ENCODE measurements at places on chromosomes 13 and 19.
A peak's percentile ranks its signal among the peaks of the same experiment; 100 is the strongest.

DNA sequence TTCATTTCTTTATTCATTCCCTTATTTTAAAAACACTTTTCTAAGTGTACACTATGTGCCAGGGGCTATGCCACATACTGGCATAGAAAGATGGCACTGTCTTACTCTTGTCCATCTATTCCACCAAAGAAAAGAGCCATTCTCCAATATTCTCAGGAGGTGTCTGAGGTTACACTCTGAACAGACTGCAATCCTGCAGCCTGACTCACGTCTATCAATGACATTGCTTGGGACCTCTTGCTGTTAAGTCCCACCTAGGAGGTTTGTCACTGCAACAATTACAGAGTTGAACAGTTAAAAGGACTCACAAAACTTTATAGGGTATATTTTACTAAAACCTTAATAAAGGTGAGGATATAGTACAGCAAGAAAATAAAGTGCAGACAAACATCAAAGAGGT, 512.9 kb upstream of the HTR2A start:
- no peak for DNase-seq

DNA sequence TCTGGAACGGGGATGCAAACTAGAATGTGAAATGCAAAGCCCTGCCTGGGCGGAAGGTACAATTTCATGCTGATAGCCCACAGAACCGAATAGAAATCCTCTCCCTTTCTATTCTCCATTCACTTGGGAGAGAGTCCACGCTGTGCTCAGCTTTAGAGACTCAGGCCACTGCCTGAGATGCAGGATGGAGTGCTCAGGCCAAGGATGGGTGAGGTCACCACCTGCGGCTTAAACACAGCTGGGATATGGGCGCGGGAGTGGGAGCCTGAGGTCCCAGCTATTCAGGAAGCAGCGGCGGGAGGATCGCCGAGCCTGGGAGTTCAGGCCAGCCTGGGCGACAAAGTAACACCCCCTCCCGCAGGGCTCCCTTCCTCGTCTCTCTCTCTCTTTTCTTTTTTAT, 446 bp upstream of the ZNF83 start:
- no peak for DNase-seq

GRCh38 chr19:15289673-15290072, 42.7 kb downstream of the BRD4 start:
- no peak for DNase-seq

DNA sequence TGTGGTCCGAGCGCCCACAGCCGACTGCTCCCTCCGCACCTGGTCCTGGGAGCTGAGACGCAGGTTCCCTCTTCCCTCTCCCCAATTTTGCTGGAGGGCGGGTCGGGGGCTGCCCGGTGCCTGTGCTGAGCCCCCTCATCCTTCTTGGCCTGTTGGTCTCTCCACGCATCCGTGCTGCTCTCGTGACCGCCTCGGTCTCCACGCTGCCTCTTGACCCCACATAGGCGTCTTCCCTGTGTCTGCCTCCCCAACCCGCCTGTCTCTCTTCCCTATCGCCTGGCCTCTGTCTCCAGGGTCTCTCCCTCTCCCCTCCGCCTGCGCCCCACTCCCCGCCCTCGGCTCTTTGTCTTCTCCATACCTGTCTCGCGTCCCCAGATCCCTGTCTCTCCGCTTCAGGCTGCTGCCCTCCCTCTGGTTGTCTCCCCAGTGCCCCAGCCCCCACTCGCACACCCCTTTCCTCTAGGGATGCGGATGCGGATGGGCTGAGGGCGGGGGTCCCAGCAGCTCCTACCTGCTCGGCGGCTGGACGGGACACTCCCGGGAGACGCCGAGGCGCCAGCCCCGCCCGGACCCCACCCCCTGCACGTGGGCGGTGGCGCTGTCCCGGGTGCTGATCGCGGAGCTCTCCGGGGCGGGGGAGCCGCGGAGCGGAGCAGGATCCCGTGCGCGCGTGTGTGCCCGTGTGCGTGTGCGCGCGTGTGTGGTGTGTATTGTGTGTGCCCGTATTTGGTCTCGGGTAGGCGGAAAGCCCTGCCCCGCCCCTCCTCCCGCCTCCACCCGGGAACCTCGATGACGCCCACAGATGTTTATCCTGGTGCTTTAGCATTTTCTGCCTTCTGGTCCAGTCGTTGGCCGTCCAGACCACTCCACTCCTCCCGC, at the start of gene SYT5:
SYT5 (minus strand) TSS at position 684 of the 879 bp plus-strand sequence. CDS start 1,248 bp downstream, outside the sequence.
- peak; percentile 78 for DNase-seq

DNA sequence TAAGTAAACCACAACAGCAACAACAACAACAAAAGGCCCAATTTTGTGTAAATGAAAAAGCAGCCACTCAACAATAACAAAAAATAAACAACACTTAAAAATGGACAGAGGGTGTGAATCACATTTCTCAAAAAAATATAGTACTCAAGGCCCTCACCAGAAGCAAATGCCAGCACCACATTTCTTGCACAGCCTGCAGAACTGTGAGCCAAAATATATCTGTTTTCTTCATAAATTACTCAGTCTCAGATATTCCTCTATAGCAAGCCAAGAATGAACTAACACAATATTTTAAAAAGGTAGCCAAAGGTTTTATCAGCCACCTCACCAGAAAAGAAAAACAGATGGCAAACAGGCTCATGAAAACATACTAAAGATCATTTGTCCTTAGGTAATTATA, 3.9 kb upstream of the CD33 start:
- no peak for DNase-seq

GRCh38 chr19:23986623-23987022, 71.9 kb downstream of the ZNF726 start:
- no peak for DNase-seq

GRCh38 chr13:50594276-50595051, 249.0 kb downstream of the DLEU7 start:
- peak; percentile 8 for DNase-seq

DNA sequence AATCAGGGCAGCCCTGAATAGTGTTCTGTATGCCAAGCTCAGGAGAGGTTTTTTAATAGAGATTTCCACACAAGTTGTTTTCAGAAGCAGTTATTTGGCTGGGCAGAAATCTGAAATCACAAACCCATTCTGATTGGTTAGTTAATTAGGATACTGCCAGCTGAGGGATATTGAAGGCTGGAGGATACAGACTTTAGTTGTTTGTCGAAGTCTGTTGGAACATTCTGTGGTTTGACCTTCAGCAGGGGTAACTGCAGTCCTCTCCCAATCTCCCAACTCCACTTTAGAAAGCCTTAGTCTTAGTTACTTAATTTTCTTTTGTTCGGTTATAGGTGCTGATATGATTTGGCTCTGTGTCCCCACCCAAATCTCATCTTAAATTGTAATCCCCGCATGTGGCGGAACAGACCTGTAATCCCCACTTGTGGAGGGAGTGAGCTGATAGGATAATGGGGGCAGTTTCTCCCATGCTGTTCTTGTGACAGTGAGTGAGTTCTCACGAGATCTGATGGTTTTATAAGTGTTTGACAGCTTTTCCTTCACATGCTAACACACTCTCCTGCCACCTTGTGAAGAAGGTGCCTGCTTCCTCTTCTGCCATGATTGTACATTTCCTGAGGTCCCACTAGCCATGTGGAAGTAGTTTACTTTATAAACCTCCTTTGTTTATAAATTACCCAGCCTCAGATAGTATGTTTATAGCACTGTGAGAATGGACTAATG, 169.2 kb downstream of the GPC5 start:
- DNase-seq, result no peak

- no peak for DNase-seq
These were observed 35.5 kb upstream of the LDLR start for GRCh38 chr19:11053817-11054195.

DNA sequence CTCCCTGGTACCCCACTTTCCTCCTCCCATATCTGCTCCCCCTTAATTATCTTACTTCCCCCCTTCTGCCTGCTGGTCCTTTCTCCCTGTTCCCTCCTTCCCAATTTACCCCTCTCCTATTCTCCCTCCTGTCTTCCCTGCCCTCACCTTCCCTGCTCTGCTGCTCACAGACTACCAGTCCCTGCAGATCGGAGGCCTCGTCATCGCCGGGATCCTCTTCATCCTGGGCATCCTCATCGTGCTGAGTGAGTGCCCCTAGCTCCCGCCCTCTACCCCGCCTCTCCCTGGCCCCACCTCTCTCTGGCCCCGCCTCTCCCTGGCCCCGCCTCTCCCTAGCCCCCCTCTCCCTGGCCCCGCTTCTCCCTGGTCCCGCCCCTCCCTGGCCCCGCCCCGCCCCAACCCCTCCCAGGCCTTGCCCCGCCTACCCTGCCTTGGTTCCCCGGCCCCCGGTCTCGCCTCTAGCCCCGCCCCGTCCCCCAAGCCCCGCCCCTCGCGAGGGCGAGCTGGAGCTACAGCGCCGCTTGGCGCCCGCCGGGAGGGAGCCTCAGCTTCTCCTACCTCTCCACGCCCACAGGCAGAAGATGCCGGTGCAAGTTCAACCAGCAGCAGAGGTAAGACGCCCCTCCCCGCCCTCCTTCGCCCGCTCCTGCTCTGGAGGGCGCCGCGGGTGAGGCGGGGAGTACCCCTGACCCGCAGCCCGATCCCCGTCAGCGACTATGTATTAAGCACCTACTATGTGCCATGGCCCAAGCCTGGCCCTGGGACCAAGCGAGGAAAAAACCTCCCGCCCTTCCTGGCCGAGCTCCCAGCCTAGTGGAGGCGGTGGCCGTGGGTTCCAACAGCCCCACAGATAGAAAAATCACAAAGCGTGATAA, 1.9 kb upstream of the FXYD7 start:
- DNase-seq, result peak; percentile 97

DNA sequence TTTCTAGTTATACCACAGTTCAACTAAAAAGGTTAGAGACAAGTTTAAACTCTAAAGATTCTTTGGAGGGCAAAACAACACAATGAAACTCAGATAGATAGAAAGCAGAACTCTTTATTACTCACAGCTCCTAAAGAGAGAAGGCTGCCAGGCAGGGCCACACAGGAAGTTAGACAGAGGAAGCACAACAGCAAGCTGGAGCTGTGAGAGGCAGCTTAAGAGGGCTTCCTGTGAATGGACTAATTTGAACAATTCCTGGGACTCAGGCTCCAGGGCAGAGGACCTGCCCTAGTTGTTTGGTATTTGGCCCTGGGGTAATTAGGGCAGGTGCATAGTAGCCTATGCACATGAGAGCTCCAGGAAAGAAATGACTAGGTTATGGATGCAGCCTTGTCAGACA, 803.6 kb downstream of the DIAPH3 start:
- DNase-seq, result no peak

- DNase-seq, result no peak
These were observed 463.7 kb upstream of the SGCG start for GRCh38 chr13:22717036-22717435.

DNA sequence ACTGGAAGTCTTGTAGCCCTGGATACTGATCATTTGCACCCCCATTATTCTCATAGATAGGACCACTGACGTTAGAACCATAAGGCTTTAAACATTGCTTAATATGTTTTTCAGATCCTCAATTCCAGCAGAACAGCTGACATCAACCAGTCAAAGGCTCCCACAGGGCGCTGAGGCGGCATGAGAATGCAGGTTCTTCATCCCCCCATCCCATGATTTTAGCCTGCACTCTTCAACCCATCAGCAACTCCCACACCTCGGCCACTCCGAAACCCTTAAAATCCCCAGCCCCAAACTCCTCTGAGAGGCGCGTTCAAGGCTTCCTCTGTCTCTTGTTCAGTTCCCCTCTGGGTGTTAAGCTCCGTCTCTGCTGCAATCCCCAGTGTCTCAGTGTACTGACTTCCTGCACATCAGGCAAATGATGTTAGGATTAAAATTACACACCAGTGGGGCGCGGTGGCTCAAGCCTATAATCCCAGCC, 24.3 kb upstream of the LAMP1 start:
- no peak for DNase-seq

GRCh38 chr13:36915896-36916640, 4.0 kb downstream of the SMAD9 start:
- DNase-seq, result no peak

GRCh38 chr13:73873940-73874830, 260.0 kb downstream of the KLF12 start:
- no peak for DNase-seq

GRCh38 chr13:76638882-76639281, 247.3 kb downstream of the KCTD12 start:
- no peak for DNase-seq

DNA sequence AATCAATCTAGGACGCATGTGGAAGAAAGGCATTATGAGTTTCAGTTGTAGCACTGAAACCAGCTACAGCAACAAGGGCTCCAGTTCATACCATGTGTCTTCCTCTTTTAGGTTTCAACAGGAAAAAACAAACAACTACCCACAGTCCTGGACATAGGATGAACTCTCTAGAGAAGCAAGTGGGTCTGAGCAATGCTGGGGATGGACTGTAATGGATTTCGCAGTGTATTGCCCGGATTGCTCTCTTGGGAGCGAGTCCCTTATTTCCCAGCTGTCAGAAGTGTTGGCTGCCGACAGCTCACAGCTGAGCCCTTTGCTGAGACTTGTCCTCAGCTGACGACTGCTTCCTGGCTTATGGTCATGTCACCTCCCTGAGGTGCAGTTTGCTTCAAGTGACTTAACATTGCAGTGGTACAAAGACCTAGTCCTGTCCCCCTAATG, 12.1 kb upstream of the MYCBP2 start:
- no peak for DNase-seq

DNA sequence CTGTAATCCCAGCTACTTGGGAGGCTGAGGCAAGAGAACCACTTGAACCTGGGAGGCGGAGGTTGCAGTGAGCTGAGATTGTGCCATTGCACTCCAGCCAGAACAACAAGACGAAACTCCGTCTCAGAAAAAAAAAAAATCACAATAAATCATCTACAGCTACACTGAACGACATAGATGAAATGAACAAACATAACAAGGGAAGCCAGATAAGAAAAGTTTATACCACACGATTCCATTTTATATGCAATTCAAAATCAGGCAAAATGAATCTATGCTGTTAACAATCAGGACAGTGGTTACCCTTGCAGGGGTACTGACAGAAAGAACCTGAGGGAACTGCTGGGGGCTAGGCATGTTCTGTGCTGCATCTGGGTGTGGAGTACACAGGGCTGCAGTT, 5.7 kb downstream of the XRCC1 start:
- DNase-seq, result no peak

DNA sequence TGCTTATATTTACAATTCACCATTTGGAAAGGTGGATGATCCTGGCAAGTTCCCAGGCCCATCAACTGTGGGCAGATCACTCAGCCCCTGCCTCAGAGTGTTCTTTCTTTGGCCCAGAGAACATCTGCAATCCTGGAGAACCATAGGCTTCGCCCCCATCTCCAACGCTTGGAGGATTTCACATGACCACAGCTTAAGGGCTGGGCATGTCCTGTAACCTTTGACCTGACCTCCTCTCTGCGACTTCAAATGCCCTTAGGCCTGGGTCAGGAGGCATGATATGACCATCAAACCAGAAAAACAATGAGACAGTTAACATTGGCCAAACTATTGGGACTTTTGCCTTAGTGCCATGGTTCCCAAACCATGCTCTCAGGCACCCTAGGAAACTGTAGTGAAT, 7.2 kb upstream of the MBNL2 start:
- no peak for DNase-seq

GRCh38 chr13:52846567-52847321, 1.7 kb downstream of the PCDH8 start:
- no peak for DNase-seq

DNA sequence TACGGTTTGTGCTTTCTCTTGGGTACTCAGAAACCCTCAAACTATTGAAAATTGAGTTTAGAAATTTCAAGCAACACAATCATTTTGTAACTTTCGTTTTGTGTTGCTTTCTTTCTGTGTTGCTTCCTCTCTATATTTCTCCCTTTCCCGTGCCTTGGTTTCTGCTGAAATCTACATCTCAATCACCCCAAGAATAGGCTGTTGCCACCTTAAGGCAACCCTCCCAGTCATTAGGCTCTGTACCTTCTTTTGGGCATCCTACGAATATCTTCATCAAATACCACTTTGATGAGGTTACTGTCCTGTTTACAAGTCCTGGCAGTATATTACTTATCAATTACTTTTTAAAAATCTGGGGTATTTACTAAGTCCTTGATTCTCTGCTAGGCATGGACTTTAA, 621.6 kb downstream of the GPC6 start:
- no peak for DNase-seq

- peak; percentile 73 for DNase-seq
These were observed 40.9 kb downstream of the MCF2L start for GRCh38 chr13:113009743-113010509.
